Naive thymus-derived CD4-positive, alpha-beta T cell (primary cell): ENCODE measurements at places on chromosomes 12 and 14. TPM values are rescaled to one million over a fixed set of nuclear protein-coding genes. Genes with fewer than 3 reads are reported as not detected.

- no peaks in the 10 kb centered on the region for H3K4me1 ChIP-seq
- no peak overlapping the region for H3K27ac ChIP-seq
- no peaks in the 10 kb centered on the region for H3K36me3 ChIP-seq
- H3K4me3 ChIP-seq = no peak overlapping the region
- peaks cover 4% of the 10 kb centered on the region for H3K27me3 ChIP-seq
These were observed 11.3 kb upstream of the FOXG1 start for GRCh38 chr14:28755198-28755815.

The KRT5 gene
- total RNA-seq = 0.24 TPM

The MYF6 gene
- not detected for total RNA-seq

The ZNF891 gene
- total RNA-seq = 6.6 TPM

The LMNTD1 gene
- not detected in 2 replicates for total RNA-seq

DNA sequence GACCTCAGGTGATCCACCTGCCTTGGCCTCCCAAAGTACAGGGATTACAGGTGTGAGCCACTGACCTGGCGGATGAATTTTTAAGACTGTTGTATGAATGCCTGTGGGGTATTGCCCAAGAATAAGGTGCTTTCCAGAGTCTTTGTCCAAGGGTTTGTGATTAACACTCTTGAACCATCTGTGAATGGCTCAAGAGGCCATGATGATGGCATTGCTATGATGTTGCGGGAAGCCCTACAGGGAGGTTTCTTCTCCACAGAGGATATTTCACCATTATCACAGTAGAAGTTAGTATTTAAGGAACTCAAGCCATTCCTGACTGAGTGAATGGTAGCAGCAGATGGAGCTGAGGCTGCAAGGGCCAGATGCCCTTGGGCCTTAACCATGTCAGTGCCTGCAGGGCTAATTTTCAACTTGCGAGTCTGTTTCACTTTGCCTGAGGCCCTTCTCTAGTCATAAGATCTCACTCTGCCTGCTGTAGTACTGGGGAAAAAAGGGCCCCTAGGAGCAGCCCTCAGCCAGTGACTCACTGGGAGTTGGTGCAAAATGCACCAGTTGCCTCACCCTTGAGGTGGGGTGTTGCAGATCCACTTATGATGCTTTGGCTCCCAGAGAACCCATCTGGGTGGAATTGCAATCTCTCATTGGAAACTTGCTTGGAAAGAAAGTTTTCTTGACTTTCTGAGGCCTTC lies 108.6 kb upstream of the FLRT2 start:
- H3K27ac ChIP-seq = no peak overlapping the region
- H3K36me3 ChIP-seq = no peaks in the 10 kb centered on the region
- no peak for DNase-seq
- no peaks in the 10 kb centered on the region for H3K27me3 ChIP-seq
- no peak overlapping the region for H3K4me3 ChIP-seq
